ENCODE measurements at places on chromosomes 4 and X.

GRCh38 chr4:122963216-122963615 is 40.8 kb upstream of the NUDT6 start:
- DNase-seq = no peak

DNA sequence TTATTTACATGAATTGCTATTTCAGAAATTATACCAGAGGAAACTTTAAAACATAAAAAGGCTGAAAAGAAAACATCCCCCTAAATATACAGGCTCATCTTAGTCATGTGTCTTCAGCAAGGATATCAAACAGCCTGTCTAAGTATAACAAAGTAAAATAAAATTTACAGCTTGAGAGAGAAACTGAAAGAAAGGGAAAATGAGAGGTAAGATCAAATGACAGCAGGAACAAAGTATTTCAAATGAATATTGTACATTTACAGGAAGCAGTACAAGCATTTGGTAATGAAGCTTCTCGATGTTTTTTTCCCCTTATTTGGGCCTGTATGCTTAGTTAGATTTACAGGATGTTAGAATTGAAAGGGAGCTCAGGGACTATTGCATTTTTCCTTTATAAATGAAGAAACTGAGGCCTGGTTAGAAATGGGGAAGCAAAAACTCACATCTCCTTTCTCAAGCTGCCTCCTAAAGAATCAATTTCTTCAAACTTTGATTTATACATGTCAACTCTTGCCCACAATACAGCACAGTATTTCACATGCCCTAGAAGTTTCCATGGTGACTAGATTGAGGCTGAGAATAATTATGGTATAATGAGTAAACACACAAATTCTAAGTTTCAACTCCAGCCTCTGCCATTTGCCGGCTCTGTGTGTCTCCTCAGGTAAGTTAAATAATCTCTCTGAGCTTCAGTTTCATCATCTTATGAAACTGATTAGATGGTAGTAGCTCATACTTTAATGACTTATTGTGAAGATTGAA is 29.3 kb downstream of the DAPP1 start:
- DNase-seq = no peak

- DNase-seq = no peak
Observed at GRCh38 chr4:47312170-47312569, 151.3 kb downstream of the COMMD8 start.

DNA sequence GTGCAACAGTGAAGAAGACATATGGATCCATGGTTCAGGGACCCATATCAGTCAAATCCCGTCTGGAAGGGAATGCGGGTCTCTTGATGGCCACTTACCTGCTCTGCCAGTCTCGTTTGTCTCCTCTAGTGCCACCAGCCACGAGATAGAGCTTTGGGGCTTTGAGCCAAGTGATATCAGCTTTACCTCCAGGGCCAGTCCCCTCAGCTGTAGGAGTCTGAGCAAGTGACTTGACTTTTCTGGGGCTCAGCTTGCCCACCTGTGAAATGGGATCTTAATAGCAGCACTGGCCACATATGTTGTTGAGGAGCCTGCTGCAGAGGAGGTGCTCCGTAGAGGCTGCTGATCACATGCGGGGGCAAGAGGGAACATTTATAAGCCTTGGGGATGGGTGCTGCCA is 1.2 kb downstream of the SLC2A9 start:
- DNase-seq = no peak

GRCh38 chrX:71128166-71128833 is 9.9 kb downstream of the MED12 start:
- no peak for DNase-seq

GRCh38 chrX:130575831-130576389 is 174.1 kb downstream of the RBMX2 start:
- DNase-seq = no peak

DNA sequence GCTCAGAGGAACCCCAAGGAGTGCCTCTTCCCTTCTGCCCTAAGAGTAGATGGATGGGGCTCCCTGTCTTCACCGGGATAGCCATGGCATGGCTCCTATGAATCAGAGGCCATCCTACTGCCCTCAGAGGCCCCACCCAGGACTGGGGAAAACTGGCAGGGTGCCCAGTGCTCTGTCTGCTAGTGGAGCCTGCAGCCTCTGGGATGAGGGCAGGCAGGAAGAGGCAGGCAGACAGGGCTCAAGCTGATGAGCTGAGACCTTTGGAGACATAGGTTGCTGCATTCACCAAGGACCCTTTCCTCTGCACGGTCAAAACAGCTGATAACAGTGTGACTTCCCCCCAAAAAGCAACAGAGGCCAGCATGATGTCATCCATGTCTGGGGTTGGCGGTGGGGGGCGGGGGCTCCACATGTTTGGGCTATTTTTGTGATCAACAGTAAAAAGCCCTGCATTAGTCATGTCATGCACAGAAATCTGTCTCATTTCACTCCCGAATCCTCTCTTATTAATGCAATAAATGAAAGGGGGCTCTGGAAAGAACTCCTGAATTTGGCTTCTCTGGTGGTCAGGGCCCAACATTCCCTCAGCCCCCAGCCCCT is 207.6 kb upstream of the MAMLD1 start:
- no peak for DNase-seq

GRCh38 chrX:39019056-39019455 is 217.8 kb downstream of the MID1IP1 start:
- DNase-seq = no peak

- no peak for DNase-seq
Observed at GRCh38 chrX:107849747-107850421, 24.2 kb downstream of the MID2 start.

GRCh38 chrX:24229400-24229879 is 79.9 kb downstream of the ZFX start:
- DNase-seq = no peak

- DNase-seq = no peak
Observed at GRCh38 chr4:11471618-11472017, 42.9 kb upstream of the HS3ST1 start.

GRCh38 chr4:115108850-115109249 is 4.6 kb downstream of the NDST4 start:
- DNase-seq = no peak

- DNase-seq = no peak
Observed at GRCh38 chr4:3324093-3324815, 31.4 kb downstream of the RGS12 start.

DNA sequence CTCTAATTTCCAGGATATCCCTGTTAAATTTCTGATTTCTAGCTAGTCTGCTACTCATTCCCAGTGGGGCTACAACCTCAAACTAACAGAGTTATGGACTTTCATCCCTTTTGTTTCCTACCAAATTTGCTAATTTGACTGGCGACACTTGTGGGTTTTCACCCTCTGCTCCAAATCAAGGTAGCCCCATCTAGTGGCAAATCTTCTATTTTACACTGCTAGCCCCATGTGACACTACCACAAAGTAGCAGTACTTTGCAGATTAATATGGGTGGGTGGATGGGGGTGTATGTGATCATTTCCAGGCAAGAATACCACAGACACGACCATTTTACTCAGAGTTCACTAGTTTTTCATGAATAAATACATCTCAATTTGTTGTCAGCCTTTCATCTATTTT is 150.3 kb downstream of the MSL3 start:
- no peak for DNase-seq

GRCh38 chrX:120791013-120791643 is 84.5 kb downstream of the CT47B1 start:
- DNase-seq = peak; percentile 62

GRCh38 chr4:147984065-147984777 is 252.3 kb downstream of the ARHGAP10 start:
- no peak for DNase-seq

- no peak for DNase-seq
Observed at GRCh38 chr4:1400831-1401408, 5.3 kb downstream of the NKX1-1 start.

- DNase-seq = no peak
Observed at GRCh38 chr4:185221912-185222311, 12.5 kb downstream of the SNX25 start.

- DNase-seq = no peak
Observed at GRCh38 chr4:61771056-61771455, 570.9 kb downstream of the ADGRL3 start.

DNA sequence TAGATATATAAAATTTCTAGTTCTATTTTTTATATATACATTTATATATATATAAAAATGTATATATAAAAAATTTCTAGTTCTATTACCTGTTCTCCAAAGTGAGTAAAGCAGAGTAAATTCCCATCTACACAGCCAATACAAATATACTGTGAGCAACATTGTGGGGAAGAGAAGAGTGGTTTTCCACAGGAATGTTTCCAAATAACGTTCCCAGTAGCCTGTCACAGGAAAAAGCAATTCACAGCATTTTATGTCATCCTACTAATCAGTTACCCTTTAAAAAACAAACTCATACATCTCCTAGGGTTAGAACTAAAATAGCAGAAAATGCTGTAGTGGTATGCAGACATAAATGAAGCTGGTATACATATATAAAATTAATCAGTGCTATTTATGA is 44.5 kb downstream of the AASDH start:
- DNase-seq = no peak

GRCh38 chr4:37951461-37952352 is 8.5 kb upstream of the PTTG2 start:
- DNase-seq = no peak

- DNase-seq = no peak
Observed at GRCh38 chr4:9996319-9997110, 24.8 kb downstream of the SLC2A9 start.

DNA sequence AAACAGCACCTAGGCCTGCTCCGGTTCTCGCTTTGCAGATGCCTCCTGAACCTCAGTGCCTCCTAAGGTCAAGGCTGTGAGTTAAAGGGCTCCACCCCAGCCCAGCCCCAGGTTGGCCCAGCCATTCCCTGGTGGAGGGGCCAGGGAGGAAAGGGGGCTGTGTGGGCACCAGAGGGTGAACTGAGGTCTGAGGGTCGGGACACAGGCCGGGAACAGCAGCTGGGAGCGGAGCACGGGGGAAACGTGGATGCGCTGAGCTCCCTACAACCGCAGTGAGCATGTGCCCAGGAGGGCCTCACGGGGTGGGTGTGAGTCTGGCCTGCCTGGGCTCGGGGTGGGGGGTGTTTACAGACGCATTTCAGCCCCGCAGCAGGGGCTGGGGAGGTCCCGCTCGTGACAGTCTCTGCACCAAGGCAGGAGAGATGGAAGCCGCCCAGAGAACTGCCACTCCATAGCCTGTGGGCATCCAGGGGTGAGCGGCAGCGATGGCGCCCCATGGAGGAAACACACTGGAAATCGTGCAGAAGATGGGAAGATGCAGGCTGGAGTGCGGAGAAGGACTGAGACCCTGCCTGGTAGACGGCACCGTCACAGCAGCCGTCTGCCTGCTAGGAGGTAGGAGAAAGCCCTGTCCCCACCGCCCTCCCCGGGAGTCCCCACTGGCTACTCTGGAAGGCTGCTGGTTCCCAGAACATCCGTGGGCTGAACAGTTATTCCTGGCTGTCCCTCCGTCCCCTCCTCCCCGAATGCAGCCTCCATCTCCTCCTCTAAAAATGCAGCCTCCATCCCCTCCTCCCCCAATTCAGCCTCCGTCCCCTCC is 9.9 kb upstream of the SLC25A6 start:
- no peak for DNase-seq

DNA sequence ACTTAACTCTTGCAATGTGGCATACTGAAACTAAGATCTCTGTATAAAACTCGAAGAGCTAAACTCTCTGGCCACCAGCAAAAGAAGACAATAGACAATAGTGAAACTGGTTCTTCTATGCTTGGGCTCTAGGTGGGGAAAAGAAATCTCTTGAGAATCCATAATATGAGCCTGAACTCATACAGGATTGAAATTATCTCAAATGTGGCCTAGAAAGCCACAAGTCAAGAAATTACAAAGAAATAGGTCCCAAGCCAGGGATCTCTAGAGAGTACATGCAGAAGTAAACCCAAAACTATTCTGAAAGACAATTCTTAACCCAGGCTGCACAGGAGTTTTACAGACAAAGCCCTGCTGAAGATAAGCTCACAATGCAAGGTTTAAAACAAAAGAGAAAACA is 127.4 kb downstream of the ANAPC10 start:
- DNase-seq = no peak

- no peak for DNase-seq
Observed at GRCh38 chr4:82428526-82428968, 1.7 kb downstream of the HNRNPDL start.

GRCh38 chr4:143148521-143148920 is 36.2 kb upstream of the USP38 start:
- DNase-seq = no peak

GRCh38 chr4:108168671-108169523 is at the start of gene LEF1:
Gene LEF1 (minus strand): TSS chr4:108168932. CDS start chr4:108167767, 1,165 bp downstream.
- no peak for DNase-seq

DNA sequence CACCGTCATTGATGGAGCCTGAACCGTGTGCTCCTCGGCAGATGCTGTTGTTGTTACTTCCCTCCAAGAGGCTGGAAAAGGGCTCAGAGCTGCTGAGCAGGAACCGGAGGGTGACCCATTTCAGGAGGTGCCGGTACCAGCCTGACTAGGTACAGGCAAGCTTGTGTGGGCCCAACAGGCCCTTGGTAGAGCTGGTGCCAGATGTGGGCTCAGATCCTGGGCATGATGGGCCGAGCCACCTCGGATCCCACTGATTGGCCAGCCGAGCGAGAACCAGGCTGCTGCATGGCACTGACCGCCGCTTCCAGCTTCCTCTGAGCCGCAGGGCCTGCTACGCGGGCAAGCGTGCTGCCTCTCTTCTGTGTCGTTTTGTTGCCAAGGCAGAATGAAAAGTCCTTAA is 33.7 kb downstream of the NOP14 start:
- DNase-seq = no peak

DNA sequence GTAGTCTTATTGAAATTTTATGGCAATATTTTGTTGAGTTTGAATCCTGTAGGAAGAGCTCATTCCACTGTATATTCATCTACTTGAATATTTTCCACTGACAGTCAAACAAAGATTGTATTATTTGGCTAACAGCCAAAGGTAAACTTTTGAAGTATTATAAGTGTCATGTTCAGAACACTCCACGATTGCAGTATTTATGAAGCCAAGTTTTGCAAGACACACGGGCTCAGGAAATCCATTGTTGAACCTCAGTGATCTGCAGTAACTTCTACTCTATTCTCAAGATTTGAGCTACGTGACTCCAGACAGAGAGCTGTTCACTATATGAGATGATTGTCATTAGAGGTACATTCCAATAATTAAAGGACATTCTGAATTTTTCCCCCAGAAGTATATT is 302.7 kb upstream of the ADGRL3 start:
- no peak for DNase-seq

GRCh38 chr4:184514121-184514988 is 40.0 kb upstream of the IRF2 start:
- DNase-seq = peak; percentile 55

- no peak for DNase-seq
Observed at GRCh38 chrX:123336666-123337065, 152.6 kb downstream of the GRIA3 start.

DNA sequence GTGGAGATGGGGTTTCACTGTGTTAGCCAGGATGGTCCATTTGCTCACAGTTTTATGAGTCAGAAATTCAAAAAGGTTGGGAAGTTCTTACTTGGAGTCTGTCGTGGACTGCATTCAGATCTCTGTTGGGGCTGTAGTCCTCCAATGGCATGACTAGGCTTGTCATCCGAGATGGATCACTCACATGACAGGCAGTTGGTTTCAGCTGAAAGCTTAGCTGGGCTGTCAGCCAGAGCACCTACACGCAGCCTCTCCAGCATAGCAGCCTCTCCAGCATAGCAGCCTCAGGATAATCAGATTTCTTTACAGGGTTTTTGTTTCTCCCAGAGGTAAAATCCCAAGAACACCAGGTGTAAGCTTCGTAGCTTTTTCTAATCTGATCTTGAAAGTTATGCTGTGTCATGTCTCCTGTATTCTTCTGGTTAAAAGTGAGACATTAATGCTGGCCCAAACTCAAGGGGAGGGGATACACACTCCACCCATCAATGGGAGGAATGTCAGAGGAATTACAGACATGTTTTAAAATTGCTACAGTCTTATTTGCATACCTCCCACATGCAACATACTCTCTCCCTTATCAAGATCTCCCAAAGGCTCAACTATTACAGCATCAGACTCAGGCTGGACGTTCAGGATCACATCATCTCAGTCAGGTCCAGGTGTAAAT is 31.6 kb upstream of the SOD3 start:
- DNase-seq = peak; percentile 86

All from retinal pigment epithelial cell (primary cell).